ENCODE measurements at places on chromosomes 2 and 18. TPM values are rescaled to one million over a fixed set of nuclear protein-coding genes. Genes with fewer than 3 reads are reported as not detected.
A peak's percentile ranks its signal among the peaks of the same experiment; 100 is the strongest.

GRCh38 chr2:221530653-221531037 is 41.5 kb downstream of the EPHA4 start:
- no peak for DNase-seq

TMEM17 gene
- 1.3 TPM for total RNA-seq

DNA sequence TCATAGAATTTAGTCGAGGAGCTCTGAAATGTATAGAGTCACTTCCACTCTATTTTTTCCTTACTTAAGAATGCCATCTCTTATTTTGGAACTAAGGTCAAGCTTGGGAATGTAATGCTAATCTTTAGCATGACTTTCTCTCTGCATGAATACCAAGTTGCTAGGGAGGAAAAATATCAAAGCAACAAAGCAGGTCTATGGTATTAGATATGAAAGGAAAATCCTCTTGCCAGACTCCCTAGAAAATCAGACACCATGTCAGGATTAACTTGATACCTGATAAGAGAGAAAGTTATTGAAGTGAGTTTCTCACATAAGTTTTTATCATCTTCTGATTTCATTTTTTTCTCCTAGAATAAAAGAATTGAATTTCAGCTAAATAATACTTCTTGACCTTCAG is 341.7 kb upstream of the ZNF804A start:
- no peak for DNase-seq

DNA sequence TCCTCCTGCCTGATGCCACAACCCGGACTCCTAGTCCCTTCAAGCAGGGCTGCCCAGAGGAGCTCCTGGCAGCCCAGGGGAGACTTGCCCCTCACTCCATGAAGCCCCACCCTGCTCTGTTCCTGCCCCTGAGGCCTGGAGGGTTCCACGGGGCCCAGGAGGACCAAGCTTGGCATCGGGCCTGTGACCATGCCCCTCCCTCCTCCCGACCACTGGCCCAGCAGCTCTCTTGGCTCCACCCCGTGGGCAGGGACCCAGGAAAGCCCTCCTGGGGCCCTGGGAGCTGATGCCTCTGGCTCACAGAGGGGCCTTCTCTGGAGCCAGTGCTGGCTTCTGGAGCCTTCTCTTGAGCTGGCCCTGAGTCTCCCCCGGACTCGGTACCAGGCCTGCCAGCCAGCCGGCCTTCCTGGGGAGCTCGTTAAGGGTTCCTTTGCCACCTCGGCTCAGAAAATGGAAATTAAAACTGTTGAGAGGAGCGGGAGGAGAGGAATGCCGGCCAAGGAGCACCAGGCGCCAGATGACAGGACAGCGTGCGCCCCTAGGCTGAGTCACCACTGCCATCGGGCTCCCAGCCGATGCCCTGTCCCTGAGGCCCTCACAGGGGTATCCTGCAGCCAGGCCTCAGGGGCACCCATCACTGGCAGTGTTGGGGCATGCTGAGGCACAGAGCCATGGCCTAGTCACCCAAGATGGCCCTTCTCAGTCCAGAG is 40.6 kb upstream of the SNED1 start:
- no peak for DNase-seq

- no peak for DNase-seq
Measured at GRCh38 chr2:118264232-118264990, 176.1 kb downstream of the INSIG2 start.

DNA sequence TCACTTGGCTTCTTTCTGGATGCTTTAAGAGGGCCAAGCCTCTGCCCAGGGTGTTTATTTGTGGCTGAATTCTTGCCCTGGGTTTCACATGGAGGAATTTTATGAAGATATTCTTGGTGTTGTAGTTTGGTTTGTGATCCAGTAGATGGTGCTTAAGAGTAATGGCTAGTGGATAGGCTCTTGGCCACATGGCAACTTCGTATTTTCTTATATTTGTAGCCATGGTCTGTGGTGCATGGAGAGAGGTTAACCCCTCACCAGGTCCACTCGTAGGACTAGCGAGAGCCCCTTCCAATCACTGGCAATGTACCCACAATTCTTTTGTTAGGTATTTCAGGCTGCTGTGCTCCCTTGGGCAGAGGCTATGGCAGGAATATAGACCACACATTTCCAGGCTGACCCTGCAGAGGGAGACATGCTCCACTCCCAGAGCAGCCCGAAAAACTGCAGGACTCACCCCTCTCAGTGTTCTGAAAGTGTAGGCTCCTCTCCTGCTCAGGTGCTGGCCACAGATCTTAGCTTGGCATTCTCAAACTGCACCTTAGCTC is 582.1 kb upstream of the SETBP1 start:
- DNase-seq = peak; percentile 58

GALNT14 gene
- total RNA-seq = 0.83 TPM

UGT1A6 gene
- not detected for total RNA-seq

MXD1 gene
- total RNA-seq = 8.4 TPM

SLC25A12 gene
- total RNA-seq = 16.9 TPM

DNA sequence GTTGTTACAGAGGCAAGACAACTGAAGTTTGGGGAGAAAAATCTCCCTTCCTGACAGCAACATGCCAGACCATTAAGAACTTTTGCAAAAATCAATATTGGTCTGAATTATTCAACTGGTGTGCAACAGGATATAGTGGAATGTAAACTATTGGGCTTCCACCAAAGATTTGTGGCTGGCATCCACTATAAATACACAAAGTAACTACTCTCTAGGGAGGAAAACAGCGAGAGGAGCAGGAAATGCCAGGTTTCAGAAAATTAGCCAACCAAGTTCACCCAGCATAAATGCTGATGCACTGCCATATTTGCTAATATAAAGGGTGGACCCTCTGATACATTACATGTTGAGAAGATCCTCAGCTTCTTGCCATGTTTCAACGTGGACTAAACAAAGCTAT is 267.6 kb upstream of the LYPD1 start:
- peak; percentile 54 for DNase-seq

- DNase-seq = peak; percentile 41
Measured at GRCh38 chr2:226766352-226767055, 33.1 kb downstream of the IRS1 start.

NOSTRIN gene
- not detected for total RNA-seq

GRCh38 chr2:185880396-185880795 is 141.8 kb downstream of the FSIP2 start:
- DNase-seq = no peak

DNA sequence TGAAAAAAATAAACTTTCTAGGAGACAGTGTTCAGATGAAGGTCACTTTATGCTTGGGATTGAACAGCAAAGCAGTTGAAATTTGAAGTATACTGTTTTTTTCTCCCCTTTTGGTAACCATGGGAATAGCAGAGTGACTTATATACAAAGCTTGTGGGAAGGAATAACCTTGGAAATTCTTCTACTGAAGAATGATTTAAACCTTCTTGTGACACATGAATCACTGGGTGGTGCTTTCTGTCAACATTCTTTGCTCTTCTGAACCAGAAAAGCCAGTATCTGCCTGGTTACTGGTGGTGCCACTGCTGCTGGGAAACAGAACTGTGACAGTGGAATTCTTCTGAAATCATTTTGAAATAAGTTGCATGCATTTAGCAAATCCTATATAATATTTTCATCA is 39.4 kb upstream of the RND3 start:
- peak; percentile 90 for DNase-seq

BMP10 gene
- not detected for total RNA-seq

DNA sequence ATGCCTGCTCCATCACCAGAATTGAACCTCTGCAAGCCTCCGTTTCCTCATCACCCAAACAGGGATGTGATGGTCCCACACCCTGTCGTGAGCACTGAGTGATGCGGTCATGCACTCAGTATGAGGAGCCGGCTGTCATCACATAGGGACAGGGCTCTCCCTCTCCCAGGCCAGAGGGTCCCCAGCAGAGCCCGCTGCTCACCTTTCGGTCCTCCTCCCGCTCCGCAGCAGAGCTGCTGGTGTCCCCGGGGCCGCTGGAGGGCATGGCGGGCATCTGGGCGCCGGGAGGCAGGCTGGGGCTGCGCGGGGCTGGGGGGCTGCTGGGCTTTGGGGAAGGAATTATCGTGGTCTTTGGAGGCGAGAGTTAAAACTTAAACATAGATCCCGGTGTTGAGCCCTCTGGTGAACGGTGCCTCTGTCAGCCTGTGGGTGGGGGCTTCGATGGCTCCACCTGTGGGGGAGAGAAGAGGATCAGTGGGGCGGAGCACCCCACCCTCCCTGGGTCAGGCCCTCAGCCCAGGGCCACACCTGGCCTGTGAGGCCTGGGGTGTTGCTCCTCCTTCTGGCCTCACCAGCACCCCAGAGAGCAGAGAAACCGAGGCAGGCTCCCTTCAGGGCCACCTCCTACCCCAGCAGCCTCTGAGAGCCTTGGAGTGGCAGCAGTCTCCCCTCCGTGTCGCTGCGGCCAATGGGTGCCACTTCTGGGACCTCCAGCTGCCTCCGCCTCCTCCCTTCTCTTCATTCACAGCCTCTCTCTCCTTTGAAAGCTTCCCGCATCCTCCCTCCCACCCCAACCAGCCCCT is 27.8 kb downstream of the DNMT3A start:
- no peak for DNase-seq

DIS3L2 gene
- total RNA-seq = 15.2 TPM

STK25 gene
- total RNA-seq = 197 TPM

LIPG gene
- 0.50 TPM for total RNA-seq

GRCh38 chr18:61851940-61852451 is 40.8 kb downstream of the RNF152 start:
- peak; percentile 61 for DNase-seq

GRCh38 chr2:187978356-187978755 is 313.3 kb upstream of the GULP1 start:
- no peak for DNase-seq
